SK-N-DZ (cell line): ENCODE measurements at places on chromosomes 4 and X.

GRCh38 chrX:38880296-38880854, 79.1 kb downstream of the MID1IP1 start:
- no peak for DNase-seq

DNA sequence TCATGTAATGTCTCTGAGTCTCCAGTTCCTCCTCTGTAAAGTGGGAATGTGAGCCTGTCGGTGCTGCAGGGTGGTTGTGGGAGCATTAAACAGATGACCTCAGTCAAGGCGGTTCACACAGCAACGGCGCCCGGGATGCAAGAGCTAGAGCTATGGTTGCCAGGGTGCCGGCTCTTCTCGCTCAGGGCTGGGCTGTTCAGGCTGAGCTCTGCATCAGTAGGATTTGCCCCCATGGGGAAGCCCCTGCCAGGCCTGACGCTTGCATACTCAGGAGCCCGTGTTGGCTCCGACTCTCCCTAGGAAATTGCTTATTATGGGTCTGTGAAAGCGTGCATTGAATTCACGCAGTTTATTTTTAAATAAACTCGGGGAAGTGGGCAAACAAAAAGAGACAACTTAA, 67.3 kb downstream of the PSAPL1 start:
- no peak for DNase-seq

GRCh38 chr4:153221783-153222706, 17.8 kb downstream of the TRIM2 start:
- peak; percentile 73 for DNase-seq

GRCh38 chr4:99394896-99395295, 40.2 kb downstream of the ADH7 start:
- no peak for DNase-seq

DNA sequence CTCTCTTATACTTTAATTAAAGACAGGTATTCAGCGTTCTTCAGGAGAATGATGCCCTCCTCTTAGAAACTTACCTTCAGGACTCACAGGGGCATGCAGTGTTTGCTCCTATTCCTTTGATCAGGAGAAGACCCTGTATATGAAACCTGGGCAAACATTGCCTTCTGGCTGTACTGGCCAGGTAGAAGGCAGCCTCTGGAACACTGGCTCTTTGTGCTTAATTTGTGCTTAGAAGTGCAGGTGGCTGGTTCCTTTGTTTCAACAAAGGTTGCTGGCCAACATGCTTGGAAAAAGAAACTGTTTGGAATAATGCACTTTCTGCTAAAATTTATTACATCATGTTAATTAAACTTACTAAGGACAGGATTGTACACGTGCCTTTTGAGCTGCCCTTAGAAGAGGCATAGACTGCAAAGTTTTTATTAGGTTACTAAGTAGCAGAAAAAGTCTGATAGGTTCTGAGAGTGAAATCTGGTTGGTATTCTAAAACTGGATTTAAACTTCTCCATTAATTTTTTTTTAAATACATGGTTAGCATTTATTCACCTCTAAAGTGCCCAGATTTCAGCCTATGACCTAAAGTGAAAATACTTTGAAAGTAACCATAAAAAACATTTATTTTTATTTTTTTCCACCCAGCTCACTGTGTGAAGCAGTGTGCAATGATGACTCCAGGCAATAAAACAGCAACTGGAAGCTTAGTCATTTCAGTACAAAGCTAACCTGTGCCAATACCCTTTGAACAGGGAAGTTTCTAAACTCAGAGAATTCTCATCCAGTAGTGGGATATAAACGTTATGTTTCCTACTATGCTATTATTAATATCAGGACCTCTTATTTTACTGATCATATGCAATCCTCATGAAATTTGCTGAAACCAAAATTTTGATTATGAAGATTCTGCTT, 11.3 kb downstream of the RASSF6 start:
- no peak for DNase-seq

- DNase-seq: no peak
These were observed 139.7 kb downstream of the MAPK10 start for GRCh38 chr4:86220121-86220520.

GRCh38 chrX:23557070-23557469, 110.2 kb upstream of the PRDX4 start:
- DNase-seq: no peak
